ENCODE measurements at places on chromosomes 13 and 19. TPM values are rescaled to one million over a fixed set of nuclear protein-coding genes. Genes with fewer than 3 reads are reported as not detected.

DNA sequence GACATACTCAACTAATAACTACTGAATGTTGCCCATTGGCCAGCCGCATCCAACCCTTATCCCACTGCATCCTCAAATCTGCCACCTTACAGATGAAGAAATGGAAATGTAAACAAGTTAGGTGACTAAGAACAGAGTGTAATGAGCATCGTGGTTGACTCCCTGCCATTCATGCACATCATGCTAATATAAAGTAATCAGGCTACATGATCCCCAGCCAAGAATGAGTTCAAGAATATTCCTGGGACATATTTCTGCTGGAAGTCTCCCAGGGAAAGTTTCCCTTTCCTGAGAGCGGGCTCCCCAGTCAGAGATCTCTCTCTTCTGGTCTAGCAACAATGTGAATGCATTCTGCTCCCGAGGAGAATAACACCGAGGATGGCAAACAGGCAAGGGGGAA lies 55.9 kb upstream of the SERP2 start:
- no peak for DNase-seq

POGLUT2 gene
- polyA plus RNA-seq = 50.5 TPM

TSHZ3 gene
- polyA plus RNA-seq = 13.3 TPM

GRCh38 chr19:46256855-46257254 lies 27.3 kb downstream of the IGFL1 start:
- DNase-seq = no peak

- no peak for DNase-seq
Measured at GRCh38 chr13:113150550-113151365, 7.7 kb upstream of the PROZ start.

DNA sequence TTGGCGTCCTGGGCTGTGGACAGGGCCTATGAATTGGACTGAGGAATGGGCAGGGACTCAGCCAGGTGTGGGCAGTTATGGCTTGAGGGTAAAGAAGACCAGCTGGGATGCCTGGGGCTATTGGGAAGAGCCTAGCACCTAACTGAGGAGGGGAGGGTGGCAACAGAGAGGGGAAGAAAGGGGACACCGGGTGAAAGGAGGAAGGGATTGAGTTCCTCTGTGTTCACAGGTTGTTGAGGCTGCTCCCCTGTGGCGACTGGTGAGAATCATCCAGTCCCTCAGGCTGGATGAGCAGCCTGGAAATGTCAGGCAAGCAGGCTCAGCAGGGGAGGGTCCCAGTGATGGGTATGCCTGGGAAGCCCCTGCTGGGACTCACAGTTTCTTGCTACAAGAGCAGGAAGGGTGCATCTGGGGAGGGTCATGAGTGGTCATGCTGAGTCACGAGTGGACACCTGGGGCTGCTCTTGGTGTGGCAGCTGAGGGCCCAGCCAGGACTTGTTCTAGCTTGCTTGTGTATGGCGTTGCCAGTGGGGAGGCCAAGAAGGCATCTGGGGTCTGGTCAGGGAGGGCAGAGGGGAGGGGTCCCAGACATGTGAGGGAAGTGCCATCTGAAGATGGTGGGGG lies 1.4 kb downstream of the ZNF324 start:
- no peak for DNase-seq

ANKRD24 gene
- 1.7 TPM for polyA plus RNA-seq

- no peak for DNase-seq
Measured at GRCh38 chr19:28920269-28921066, 292.5 kb downstream of the UQCRFS1 start.

DNA sequence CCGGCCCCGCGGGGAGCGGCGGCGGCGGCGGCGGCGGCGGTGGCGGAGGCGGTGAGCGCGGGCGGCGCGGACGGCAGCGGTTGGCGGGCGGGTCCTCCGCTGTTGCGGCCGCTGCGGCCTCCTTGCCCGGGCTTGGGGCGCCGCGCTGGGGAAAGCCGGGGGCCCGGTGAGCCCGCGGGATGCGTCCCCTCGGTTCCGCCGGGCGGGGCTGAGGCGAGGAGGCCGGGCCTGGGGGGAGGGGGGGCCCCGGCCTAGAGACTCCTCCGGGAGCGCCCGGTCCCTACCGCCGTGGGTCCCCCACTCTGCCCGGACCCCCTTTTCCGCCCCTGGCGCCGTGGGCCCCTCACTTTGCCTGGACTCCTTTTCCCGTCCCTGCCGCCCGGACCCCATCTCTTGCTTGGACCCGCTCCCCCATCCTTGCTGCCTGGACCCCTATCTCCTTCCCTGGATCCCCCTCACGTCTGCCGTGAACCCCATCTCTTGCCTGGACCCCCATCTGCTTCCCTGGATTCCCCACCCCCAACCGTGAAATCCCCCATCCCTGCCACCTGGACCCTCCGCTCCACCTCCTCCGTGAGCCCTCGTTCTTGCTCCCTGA lies 28.6 kb upstream of the NDUFS7 start:
- no peak for DNase-seq

IGSF23 gene
- polyA plus RNA-seq = 0.73 TPM

DNA sequence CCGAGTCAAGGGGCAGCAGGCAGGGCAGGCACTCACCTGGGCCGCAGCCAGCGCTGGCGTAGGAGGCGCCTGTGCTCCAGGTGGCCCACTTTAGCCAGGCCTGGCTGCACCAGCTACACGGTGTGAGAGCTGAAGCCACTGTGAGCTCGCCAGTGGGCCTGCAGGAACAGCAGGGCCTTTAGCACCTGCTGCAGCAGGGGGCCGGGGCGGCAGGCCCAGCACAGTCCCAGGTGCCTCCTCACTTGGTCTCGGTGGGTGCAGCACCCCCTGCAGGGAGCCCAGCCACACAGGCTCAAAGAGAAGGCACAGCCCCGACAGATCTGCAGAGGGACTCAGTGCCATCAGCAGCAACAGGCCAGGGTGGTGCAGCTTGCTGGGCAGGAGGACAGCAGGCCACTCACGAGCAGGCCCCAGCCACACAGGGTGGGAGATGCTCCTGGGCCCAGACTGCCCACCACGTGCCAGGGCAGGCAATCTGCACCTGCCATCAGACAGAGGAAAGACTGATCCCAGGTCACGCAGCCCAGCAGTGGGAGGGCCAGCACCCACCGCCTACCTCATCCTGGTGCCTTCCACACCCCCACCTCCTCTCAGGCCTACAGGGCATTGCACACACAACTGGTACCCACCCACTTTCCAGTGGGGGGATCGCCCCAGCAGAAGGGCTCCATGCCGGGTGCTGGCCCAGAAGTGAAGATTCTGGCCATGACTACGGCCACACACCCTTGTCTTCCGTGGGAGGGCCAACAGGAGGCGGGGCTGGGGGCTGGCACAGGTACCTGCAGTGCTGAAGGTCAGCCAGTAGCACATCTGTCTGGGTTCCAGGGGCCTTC lies 15.8 kb downstream of the ARHGAP33 start:
- no peak for DNase-seq

GRCh38 chr13:94495806-94496205 lies 16.3 kb upstream of the DCT start:
- no peak for DNase-seq

GRCh38 chr13:59247171-59247570 lies 916.6 kb downstream of the DIAPH3 start:
- DNase-seq = no peak

DNA sequence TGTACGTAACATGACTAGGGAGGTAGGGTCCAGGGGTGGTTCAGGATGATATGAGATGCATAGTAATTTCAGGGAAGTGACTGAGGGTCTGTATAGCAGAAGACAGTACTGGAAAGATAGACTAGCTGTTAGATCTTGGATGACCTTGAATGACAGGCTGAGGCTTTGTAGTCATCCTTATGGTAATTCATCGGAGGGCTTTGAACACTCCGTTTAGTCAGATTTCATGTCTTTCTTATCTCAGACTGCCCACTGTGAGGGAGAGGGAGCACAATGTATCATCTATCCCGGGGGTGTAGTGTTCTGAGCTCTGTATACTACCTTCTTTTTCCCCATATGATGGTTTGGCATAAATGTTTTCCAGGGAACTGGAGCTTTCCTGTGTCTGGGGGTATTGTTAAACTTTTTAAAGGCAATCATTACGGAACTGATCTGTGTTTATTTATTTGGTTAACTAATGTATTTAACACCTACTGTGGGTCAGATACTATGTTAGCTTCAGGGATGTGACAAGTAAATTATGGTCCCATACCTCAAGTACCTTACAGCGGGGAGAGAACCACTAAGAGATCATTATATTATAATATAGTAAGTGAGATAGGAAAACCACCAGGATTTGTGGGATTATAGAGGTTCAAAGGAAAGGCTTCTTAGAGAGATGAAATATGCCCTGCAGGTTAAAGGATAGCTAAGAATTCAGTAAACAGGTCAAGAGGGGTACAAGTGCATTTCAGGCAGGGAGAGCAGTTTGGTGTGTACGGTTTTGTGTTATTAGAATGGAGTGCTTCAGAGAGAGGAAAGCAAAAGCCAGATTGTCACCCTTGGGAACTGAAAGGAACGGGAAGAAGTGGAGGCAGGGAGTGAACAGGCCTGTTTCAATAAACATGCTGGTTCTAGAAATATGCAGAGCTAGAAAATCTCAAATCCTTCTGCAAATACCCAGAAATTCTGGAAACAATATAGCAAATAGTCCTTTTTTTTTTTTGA lies 164.8 kb upstream of the KL start:
- DNase-seq = no peak

DNA sequence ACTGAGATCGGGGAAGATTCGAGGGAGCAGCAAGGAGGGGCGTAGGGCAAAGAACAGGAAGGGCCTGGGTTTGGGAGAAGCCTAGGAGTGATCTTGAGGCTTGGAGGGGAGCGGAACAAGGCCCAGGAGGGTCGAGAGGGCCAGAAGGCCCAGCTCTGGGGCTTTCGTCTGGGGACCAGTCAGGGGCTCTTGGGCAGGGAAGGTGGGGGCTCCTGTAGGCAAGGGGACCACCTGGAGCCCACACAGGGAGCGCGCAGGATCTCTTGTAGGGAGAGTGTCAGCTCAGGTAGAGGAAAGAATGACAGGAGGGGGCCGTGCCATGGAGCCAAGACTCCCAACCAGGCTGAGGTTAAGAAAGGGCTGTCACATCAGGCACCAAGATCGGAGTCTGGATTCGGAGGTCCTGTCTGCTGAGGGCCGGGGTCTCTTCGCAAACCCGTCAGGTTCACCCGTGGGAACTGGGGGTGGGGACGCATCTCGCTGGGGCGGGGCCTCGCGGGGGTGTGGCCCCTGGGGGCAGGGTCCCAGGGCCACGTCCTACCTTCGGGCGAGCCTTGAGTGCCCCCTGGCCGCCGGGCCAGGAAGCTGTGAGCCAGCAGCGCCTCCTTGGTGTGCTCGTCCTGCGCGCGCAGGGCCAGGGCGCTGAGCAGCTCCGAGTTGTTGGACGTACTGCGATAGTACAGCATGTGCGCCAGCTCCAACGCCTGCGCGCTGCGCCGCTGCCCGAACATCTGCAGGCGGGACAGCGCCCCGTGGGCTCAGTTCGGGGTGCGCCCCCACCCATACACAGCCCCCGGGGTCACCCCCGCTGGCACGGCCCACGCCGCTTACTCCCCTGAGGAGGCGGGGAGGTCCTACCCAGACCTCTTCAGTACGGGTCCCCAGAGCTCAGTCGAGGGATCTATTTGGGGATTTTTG lies 8.4 kb downstream of the EMP3 start:
- no peak for DNase-seq

DACT3 gene
- polyA plus RNA-seq = 25.6 TPM

LTBP4 gene
- polyA plus RNA-seq = 193 TPM

- no peak for DNase-seq
Measured at GRCh38 chr13:51481656-51482055, 28.8 kb upstream of the INTS6 start.

DNA sequence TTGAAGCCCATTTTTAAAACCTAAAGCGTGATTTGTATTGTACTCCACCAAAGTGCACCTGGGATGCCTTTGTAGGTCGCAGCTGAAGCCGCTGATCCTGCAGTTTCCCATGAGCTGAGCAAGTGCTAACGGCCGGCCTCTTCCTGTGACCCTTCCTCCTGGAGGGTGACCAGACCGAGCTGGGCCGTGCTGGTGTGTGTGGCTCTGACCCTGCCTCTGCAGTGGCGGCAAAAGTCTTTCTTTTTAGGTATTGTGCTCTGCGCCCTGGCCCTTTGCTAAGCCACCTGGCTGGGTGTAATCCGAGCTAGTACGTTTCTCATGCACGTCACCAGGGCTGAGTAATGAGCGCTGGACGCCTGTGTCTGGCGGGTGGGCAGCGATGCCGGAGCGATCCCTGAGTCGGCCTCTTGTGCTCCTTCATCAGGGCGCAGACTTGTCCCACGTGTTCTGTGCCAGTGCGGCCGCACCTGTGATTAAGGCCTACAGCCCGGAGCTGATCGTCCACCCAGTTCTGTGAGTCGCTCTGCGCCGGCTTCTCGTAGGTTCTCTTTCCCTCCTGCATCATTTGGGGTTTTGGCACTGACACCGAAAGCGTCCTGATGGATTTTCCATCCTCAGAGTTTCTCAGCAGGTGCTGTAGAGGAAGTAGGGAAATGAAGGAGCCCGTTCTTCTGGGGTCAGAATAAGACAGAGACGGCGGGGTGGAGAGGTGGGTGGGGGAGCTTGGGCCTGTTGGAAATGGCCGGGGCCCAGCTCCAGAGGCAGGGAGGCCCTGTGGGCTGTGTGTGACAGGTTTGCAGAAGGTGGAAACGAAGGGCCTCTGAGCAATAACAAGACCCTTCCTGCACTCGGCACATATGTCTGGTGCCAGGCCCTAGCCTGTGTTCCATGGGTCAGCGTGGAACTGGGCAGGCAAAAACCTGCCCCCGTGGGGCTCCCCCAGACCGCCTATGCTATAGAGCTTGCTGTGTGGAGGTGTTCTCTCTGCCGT lies 9.7 kb downstream of the NAXD start:
- no peak for DNase-seq

DNA sequence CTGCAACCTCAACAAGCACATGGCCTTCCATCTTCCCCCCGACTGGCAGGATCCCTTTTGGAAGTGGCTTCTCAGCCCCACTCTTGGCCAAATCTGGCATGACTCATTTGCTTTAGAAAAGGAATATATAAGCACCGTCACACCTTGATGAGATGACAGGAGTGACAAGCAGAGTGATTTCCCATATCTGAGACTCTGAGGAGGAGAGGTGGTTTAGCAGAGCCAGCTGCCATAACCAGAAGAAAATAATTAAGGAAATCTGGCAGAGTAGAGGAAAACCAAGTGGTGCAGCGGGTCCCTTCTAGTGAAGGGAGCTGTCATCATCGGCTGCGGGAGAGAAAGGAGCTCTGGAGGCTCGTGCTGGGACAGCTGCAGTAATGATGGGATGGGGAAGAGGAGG lies 27.5 kb upstream of the KCTD15 start:
- no peak for DNase-seq

- DNase-seq = no peak
Measured at GRCh38 chr13:56864451-56864850, 276.3 kb upstream of the PRR20A start.

KLF12 gene
- 48.6 TPM for polyA plus RNA-seq

- DNase-seq = no peak
Measured at GRCh38 chr19:53102756-53103233, 427 bp downstream of the ZNF160 start.

- no peak for DNase-seq
Measured at GRCh38 chr13:110808138-110808537, 94.6 kb downstream of the ING1 start.
